Sciatic nerve (tissue), 2 donors: ENCODE measurements at places on chromosomes 1 and 21.

GRCh38 chr21:39523399-39523798, 71.6 kb downstream of the SH3BGR start:
- no peak for DNase-seq

- DNase-seq, result no peak
These were observed 95.3 kb downstream of the CASZ1 start for GRCh38 chr1:10701145-10701544.

GRCh38 chr1:12375133-12375829, 145.5 kb downstream of the VPS13D start:
- no peak for DNase-seq

DNA sequence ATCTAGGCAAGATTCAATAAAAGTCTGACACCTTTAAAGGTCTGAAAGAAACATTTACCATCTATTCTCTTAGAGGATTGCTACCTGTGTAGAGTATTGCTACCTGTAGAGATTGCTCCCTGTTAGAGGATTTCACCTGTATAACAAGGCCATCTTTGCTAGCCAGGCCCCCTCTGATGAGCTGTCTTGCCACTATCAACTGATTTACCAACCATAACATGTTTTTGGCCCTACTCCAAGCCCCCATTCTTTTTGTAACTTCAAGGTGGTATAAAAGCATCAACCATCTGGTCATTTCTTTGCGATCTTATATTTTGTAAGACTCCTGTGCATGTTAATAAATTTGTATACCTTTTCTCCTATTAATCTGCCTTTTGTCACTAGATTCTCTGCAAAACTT, 424.7 kb upstream of the CAMK1G start:
- no peak for DNase-seq

DNA sequence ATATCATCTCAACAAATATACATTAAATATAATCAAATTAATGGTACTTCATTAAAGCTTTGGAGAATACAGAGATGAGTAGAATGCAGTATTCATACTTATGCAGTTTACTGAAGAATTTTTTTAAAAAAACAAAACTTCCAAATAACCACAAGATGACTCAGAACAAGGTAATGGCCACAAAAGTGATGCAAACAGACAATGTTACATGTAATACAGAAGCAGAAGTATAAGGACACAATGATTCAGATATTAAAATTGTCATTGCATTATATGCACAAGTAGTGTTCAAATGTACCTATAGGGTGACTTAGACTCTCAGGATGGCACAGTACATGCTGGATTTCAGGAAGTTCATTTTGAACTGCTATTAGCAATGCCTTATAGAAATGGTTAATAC, 227.2 kb upstream of the ST6GALNAC5 start:
- DNase-seq, result no peak

GRCh38 chr1:166789286-166789685, 50.0 kb upstream of the POGK start:
- DNase-seq, result no peak

DNA sequence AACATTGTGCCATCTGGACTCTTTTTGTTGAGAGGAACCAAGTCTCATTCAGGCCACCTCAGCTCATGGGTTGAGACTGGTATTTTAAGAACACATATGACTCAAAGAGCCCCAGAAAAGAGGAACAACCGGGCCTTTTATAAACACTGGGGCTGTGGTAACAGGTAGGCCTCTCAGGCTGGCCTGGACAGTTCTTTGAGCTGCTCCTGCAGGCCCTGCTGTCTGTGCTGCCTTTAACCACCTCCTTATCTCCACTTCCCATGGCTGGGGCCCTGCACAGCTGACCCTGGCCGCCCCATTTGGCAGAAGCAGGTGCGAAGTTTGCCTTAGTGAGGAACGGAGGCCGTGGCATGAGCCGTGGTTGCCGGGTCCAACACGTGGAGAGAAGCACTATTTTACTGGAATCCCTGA, 163.3 kb downstream of the RHOU start:
- no peak for DNase-seq

GRCh38 chr1:205370780-205371179, 14.1 kb upstream of the KLHDC8A start:
- no peak for DNase-seq

DNA sequence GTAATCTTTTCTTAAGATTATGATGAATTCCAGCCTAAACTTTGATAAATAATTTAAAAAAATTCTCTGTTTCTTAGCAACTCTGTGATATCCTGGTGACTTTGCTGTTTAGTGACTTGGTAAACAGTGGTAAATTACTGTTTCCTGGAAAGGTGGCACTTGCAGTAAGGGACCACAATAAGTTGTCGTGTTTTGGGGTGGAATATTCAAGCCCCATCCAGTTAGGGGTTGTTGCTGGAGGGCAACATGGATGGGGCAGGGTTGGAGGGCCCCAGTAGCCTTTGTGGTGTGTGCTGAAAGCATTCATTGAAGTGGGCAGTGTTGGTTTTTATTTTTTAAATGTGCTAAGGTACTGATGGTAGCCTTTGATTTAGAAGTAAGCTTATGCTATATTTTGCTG, 30.3 kb downstream of the PRDM2 start:
- no peak for DNase-seq

- peak; percentile 82 for DNase-seq
These were observed 25.9 kb downstream of the EPHX1 start for GRCh38 chr1:225835856-225836255.

- no peak for DNase-seq
These were observed 257.3 kb upstream of the ADAMTS5 start for GRCh38 chr21:27224169-27224568.

DNA sequence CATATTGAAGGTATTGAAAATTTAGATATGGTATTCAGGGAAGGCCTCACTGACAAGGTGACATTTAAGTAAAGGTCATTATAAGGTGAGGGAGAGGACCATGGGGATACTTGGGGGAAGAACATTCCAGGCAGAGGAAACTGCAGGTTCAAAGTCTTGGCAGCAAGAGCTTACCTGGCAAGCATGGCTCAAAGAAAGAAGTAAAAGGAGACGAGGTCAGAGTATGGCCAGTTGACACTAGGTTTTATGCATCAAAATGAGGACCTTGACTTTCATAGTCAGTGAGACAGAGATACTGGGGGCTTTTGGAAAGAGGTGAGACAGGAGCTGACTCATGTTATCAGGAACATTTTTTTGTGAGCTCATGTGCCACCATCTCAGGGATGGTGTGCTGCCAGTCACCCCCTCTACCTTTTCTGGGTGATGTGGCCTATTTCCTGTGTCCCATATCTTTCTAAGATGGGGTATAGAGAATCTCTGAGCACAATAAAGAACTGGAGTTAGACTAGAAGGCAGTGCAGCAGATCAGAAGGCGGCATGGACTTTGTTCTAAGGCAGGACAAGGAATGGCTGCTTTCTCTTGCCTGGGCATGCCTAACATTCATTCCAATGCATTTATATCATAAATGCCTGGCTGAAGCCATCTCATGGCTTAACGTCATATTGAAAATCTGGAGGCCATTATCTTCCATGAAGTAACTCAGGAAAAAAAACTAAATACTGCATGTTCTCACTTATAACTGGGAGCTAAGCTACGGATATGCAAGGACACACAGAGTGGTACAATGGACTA, 406.7 kb downstream of the NTNG1 start:
- DNase-seq, result no peak

- DNase-seq, result no peak
These were observed 258.9 kb downstream of the PTBP2 start for GRCh38 chr1:96980448-96980847.

DNA sequence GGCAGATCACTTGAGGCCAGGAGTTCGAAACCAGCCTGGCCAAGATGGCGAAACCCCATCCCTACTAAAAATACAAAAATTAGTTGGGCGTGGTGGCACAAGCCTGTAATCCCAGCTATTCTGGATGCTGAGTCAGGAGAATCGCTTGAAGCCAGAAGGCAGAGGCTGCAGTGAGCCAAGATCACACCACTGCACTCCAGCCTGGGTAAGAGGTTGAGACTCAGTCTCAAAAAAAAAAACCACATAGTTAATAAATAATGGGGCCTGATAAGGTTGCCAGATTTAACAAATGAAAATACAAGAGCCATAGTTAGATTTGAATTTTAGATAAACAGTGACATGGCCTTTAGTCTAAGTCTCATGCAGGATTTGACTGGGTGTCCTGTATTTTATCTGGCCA, 175.7 kb downstream of the ZZZ3 start:
- no peak for DNase-seq

DNA sequence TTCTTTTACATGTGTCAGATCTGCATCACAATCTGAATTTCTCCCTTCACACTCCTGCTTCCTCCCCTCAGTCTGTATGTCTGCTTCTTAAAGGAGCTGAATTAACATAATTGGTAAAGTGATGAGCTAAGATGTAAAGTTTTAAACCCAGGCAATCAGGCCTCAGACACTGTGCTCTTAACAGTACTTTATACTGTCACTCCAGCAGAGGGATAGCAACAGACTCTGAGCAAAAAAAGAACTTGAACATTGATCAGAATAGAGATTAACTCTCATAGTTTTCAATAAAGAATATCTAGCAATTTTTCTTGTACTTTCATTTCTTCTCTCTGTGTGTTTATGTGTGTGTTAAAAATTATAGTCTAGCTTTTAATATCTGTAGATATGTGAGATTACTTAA, 110.3 kb downstream of the DUSP10 start:
- no peak for DNase-seq

DNA sequence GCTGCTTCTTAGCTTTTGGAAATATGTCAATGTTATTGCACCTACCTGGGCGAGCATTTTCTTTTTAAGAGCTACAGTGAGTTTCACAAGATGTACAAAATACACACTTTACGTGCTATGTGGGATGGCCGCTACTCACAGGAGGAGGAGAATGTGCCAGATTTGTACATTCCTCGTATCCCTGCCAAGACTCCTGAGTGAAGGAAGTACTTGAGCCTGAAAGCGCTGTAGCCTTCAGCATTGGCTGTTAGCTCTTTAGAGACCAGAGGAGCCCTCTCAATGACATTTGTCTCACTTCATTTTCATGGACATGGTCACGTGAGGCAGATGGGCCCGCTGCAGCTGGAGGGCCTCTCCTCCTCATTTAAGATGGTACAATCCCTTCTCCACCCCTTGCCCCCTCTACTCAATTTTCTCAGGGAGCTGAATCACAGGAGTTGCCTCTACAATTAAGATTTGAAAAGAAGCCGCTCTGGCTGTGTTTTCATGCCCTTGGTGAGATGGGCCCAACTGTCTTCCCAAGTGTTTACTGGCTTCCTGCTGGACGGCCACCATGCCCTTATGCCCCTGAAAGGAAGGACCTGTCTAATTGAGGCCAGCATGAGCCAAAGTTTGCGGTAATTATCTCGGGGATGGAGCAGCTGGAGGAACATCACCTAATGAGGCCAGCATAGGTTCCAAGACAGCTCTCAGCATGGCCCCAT, 442.6 kb downstream of the PRDM2 start:
- no peak for DNase-seq

GRCh38 chr1:115545791-115546733, 95.7 kb upstream of the VANGL1 start:
- DNase-seq, result no peak

- no peak for DNase-seq
These were observed 106.2 kb downstream of the CACHD1 start for GRCh38 chr1:64575881-64576676.

- no peak for DNase-seq
These were observed 18.6 kb downstream of the S100A7A start for GRCh38 chr1:153434746-153435455.

- DNase-seq, result peak; percentile 64
These were observed 97.4 kb upstream of the KCNJ15 start for GRCh38 chr21:38159355-38159754.

DNA sequence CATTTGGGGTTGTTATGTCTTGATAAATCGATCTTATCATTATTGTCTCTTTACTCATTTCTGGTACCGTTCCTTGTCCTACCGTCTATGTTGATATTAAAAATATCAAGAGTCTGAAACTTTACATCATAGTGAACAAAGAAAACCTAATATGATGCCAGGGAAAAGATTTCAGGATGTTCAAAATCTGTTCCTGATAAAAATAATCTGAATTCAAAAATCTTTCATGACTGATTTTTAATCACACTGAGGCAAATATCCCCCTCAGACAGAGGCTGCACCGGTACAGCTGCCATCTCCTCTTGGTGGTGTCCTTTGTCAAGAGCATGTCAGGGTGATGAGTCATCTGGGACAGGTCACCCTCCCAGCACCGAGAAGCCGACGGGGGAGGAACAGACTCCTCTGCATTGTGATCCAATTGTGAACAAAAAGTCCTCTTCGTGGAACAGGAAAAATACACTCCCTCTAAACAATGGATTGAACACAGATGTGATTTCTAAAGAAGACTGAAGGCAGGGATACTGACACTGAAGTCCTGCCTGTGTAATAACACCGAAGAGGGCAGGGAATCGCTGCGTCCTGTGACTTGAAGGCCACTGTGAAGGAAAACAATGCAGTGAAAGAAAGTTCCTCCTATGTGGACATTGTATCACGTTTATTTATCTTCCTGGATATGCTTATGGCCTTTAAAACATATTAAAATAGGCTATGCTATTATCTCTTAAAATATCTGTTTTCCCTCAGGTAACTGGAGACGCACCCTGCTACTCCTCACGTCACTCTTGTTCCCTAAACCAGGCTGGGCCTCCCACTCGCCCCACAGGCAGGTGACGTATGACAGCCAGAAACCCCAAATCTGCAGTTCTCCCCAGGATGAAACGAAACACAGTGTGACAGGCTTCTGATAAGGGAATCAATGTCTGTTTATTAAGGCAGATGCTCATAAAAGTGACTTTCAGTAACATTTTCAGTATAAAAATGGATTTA, 4.3 kb upstream of the SPATC1L start:
- no peak for DNase-seq

DNA sequence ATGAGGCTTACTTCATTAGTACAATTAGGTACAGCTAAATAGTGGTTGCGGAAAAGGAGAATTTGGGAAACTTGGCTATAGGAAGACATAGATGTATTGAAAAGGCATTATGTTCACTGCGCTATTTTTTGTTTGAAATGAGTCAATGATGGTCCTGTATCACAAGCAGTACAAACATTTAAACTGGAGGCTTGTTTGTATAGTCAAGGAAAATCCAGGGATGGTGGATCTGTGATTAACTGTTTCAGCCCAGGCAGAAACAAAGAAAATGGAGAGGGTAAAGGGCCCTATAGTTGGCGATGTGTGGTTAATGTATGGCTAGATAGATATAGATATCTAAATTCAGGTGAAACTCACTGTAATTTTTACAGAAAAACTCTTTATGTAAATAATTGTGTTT, 79.9 kb downstream of the CLIC4 start:
- no peak for DNase-seq

- DNase-seq, result no peak
These were observed at the start of gene LACTBL1 for GRCh38 chr1:22972760-22973159. LACTBL1 (minus strand) TSS chr1:22972866; CDS start chr1:22972316, 550 bp downstream.

GRCh38 chr1:41319106-41319755, 42.0 kb upstream of the FOXO6 start:
- no peak for DNase-seq

GRCh38 chr21:42981214-42981523, 6.8 kb downstream of the PKNOX1 start:
- no peak for DNase-seq

DNA sequence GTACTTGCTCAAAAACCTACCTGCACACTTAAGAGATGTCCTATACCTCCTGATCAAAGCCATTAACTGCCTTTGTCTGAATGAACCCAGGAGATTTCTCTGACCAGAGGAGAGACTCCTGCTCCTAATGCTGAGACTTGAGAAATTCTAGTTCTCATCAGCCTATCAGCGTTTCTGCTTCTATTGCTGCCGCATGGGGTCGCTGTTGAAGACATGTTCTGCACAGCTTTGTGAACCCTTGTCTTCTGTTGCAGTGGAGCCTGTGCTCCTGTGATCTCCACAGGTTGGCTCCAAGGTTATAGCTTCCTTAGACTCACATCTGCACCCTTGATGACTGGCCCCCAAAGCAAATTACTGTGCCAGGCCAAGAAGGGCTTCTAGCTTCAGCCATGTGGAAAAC, 40.2 kb downstream of the EDN2 start:
- DNase-seq, result no peak
